Astrocyte (in vitro differentiated cells and primary cell): ENCODE measurements at places on chromosomes 1 and 21.

GRCh38 chr1:43933386-43934100 lies at the start of gene ARTN:
Gene ARTN, plus strand, starts transcription at chr1:43933801. Its CDS starts 1,856 bp downstream, at chr1:43935657.
- no peak for DNase-seq
- peak within 1 kb of the TSS; percentile 15 for H3K4me3 ChIP-seq
- H3K27me3 ChIP-seq: no peaks in the 10 kb centered on the region
- no peak within 1 kb of the TSS for H3K27ac ChIP-seq
- peaks cover 27% of the 10 kb centered on the region for H3K4me1 ChIP-seq

DNA sequence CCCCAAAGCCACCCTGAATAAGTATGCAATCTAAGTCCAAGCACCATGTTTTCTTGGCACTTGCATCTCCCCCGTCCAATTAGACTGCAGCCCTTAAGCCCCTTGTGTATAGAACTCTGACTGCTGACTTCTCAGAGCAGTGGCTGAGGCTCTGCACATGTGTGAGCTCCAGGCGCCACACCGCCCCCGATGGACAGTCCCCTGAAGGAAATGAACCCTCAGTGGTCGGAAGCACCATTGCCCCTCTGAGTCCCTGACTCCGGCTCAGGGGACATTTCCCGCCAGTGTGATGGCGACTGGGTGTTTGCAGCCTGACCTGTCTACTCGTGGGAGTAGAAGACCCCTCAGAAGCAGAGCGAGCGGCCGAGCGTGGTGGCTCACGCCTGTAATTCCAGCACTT lies 37.2 kb upstream of the SCCPDH start:
- H3K4me3 ChIP-seq: no peak overlapping the region
- no peaks in the 10 kb centered on the region for H3K36me3 ChIP-seq
- H3K27ac ChIP-seq: no peak overlapping the region
- no peaks in the 10 kb centered on the region for H3K4me1 ChIP-seq

DNA sequence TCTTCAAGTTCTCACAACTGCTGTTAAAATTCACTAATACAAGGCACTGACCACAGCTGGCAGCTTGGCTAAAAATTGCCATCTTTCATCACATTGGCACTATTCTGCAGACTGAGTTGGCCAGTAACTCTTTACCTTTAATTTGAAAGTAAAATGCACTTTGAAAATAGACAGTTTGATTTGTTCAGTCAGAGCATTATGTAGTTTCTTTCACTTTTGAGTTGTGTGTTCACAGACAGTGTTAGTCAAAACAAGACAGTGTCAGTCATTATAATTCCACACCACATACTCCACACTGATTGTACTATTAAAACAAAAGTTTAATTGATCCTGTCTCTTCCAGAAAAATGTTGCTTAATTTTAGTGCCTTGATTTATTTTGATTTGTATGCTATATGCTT lies 160.7 kb downstream of the SDCCAG8 start:
- DNase-seq: no peak
- peaks cover 11% of the 10 kb centered on the region for H3K36me3 ChIP-seq
- no peak overlapping the region for H3K4me3 ChIP-seq
- H3K4me1 ChIP-seq: peaks cover 9% of the 10 kb centered on the region
- no peak overlapping the region for H3K27ac ChIP-seq

- no peaks in the 10 kb centered on the region for H3K27me3 ChIP-seq
- H3K36me3 ChIP-seq: no peaks in the 10 kb centered on the region
- no peak overlapping the region for H3K27ac ChIP-seq
- no peak for DNase-seq
Observed at GRCh38 chr21:26686278-26686677, 113.2 kb upstream of the CYYR1 start.

DNA sequence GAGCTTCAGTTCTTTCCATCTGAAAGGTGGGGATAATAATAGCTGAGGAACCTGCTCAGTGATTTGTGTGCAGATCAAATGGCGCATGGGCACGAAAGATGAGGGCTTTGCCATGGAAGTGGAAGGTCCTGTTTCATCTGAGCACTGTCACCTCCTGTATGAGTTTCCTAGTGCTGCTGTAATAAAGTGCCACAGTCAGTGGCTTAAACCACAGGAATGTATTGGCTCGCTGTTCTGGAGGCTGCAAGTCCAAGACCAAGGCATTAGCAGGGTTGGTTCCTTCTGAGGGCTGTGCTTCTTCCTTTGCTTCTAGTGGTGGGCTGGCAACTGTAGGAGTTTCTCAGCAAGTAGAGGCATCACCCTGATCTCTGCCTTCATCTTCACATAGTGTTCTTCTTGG lies 51.1 kb upstream of the RBM15 start:
- H3K4me3 ChIP-seq: no peak overlapping the region
- H3K27me3 ChIP-seq: no peaks in the 10 kb centered on the region
- H3K27ac ChIP-seq: no peak overlapping the region
- H3K4me1 ChIP-seq: no peaks in the 10 kb centered on the region

GRCh38 chr1:29331309-29331708 lies 95.0 kb downstream of the PTPRU start:
- H3K36me3 ChIP-seq: peaks cover 3% of the 10 kb centered on the region
- no peak overlapping the region for H3K4me3 ChIP-seq
- no peaks in the 10 kb centered on the region for H3K4me1 ChIP-seq
- no peak overlapping the region for H3K27ac ChIP-seq
- H3K27me3 ChIP-seq: peaks cover 6% of the 10 kb centered on the region
- no peak for DNase-seq

DNA sequence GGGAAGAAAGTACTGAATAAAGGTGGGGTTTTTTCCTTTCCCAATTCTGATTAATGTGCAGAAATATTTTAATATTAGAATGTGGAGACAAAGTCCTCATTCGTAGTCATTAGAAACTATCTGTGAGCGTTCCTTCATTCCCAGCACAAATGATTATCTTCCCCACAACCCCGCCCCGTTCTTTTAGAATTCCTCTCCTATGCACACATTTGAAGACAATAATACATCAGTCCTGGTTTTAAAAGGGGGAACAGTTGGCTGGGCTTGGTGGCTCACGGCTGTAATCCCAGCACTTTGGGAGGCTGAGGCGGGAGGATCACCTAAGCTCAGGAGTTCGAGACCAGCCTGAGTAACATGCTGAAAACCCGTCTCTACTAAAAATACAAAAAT lies 876 bp downstream of the ALDH9A1 start:
- DNase-seq: peak; percentile 6
- H3K27ac ChIP-seq: no peak overlapping the region
- H3K4me1 ChIP-seq: peaks cover 18% of the 10 kb centered on the region
- H3K27me3 ChIP-seq: peaks cover 3% of the 10 kb centered on the region
- peak overlapping the region; percentile 98 for H3K4me3 ChIP-seq

DNA sequence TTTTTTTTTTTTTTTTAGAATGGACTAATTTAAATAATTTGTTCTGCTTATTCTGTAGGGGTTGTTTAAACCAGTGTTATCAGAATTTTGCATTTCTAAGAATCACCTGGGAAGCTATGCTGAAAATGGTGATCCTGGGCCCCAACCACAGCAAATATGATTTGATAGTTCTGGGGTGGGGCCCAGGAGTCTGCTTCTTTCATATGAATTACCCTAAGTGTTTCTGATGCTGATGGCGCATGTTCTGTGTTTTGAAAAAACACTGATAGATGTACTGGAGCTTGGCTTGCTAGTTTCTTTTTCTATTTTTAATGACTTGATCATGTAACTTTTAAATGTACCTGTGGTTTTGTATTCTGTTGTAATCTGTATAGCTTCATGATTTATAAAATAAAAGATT lies 89.3 kb downstream of the CDC14A start:
- no peaks in the 10 kb centered on the region for H3K27me3 ChIP-seq
- H3K4me1 ChIP-seq: peaks cover 6% of the 10 kb centered on the region
- H3K4me3 ChIP-seq: no peak overlapping the region
- no peak overlapping the region for H3K27ac ChIP-seq

DNA sequence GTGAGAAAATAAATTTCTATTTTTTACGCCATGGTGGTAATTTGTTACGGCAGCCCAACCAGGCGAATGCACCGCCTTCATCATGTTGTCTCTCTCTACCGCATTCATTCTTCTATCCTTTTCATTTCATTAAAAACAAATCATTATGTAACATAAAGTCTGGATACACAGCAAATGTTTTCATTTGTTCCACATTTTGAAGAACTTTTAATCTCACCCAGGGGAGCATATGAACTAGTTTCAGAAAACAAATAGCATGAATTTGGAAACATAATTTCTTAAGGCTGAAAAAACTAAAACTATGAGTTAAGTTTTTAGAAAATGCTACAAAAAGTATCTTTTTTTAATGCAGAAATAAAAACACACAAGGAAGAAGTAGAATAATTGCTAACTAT lies 11.2 kb upstream of the OR2B11 start:
- DNase-seq: no peak
- no peak overlapping the region for H3K4me3 ChIP-seq
- H3K27me3 ChIP-seq: no peaks in the 10 kb centered on the region
- H3K27ac ChIP-seq: no peak overlapping the region
- no peaks in the 10 kb centered on the region for H3K36me3 ChIP-seq
- no peaks in the 10 kb centered on the region for H3K4me1 ChIP-seq
